Suppressor macrophage treated with lipopolysaccharide for 4 hours (primary cell): ENCODE measurements at places on chromosomes 12 and 14.

GRCh38 chr12:48794870-48795269 is 6.0 kb upstream of the ADCY6 start:
- no peak for DNase-seq

GRCh38 chr14:106291626-106292025 is 765.2 kb downstream of the TMEM121 start:
- no peak for DNase-seq

DNA sequence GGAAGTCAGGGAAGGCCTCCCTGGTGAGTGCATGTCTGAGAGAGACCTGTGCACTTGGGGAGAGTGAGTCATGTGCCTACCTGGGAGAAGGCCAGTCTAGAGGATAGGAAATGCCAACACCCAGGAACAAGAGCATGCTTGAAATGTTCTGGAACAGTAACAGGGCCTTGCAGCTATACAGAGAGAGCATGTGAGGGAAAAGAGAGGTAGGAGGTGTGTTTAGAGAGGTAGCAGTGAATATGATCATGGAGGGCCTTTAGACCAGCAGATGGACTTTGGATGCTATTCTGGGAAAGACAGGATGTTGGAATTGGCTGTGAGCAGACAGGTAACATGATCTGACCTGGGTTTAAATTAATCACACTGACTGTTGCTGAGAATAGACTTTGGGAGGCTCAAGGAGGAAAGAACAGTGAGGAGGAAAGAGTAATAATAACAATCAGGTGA is 1143.6 kb downstream of the FLRT2 start:
- no peak for DNase-seq

GRCh38 chr12:105469211-105469610 is 138.7 kb downstream of the C12orf75 start:
- no peak for DNase-seq
